Stomach (tissue), 19 donors: ENCODE measurements at places on chromosomes 2 and 18. TPM values are rescaled to one million over a fixed set of nuclear protein-coding genes. Genes with fewer than 3 reads are reported as not detected.
A peak's percentile ranks its signal among the peaks of the same experiment; 100 is the strongest.

DNA sequence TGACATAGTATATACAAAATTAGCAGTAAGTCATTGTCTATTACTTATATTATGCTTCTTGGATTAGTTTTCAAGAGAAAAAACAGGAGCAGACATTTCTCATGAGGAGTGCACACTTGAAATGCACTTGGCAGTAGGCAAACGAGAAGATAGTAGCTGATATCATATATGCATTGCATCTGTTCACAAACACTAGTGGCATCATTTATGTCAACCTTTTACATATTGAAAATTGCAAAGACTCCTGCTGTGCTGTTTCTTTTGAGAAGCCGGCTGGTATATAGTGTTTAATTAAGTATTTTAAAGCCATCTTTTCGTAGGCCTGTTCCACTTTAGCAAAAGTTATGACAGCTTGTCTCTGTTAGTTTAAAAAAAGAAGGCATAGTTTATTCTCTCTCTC, 58.4 kb upstream of the SLC8A1 start:
- no peak for DNase-seq

- no peak for DNase-seq
These were observed 266.1 kb upstream of the HDAC4 start for GRCh38 chr2:239666855-239667376.

DNA sequence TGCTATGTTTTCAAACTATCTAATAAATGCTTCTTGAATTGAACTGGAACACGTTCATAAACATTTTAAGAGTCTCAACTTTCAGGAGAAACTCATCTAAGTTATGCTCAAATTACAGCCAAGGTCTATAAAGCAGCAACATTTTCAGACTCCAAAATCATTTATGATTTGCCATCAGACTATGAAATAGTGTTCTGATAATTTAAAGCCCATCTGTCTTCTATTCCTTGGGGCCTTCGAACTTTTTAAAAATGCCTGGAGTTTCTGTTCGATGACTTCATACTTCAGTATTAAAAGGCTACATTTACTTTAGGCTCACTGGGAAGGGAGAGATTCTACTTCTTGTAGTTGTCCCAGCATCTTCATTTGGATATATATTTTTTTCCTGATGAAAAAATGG, 73.6 kb upstream of the NXPH2 start:
- peak; percentile 11 for DNase-seq

DNA sequence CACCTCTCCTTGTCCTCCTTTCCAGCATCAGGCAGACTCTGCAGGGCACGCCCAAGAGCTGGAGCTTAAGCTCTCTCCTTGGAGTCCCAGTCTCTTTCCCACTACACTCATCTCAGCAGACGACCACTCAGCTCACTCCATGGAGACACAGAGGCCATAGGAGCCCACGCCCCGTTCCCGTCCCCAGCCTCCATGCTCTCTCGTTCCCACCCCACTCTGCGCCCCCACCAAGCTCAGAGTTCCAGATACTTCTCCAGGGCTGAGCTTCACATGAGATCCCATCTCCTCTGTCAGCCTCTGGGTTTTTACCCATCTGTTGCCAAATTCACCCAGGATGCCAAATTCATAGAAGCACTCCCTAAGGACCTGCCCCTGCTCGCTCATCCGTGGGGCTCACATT, 87.3 kb downstream of the MALT1 start:
- DNase-seq = no peak

GRCh38 chr2:191030521-191031154, 16.7 kb upstream of the STAT1 start:
- DNase-seq = peak; percentile 76

GRCh38 chr2:100233061-100233460, 89.2 kb downstream of the LONRF2 start:
- no peak for DNase-seq

DNA sequence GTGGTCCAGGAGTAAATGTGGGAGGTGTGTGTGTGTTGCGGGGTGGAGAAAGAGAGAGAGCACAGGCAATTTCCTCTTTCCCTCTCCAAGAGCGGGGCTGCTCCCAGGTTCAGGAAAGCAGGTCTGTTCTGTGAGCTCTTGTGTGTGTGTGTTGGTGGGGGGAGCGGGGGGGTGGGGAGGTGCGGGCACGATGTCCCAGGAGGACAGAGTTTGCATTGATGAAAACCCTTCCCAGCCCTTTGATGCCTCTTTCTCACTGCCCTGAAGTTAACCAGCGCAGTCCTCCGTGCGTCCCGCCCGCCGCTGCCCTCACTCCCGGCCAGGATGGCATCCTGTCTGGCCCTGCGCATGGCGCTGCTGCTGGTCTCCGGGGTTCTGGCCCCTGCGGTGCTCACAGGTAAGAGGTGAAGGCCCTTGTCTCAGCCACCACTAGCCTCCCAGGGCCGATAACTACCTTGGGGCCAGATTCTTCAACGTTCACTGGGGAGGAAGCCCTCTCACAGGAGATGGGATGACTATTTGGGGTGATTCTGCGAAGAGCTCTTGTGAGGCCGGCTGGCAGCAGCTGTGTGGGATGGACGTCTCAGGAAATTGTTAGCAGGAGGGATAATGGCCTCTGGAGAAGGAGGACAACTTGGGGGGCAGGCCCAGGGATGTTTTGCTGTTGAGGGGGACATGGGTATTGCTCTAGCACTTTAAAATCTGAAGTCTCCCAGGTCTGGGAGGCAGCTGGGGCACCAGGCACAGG, at the start of gene SNORC:
SNORC (plus strand) TSS at position 247 of the 748 bp plus-strand sequence; CDS start at position 325, 78 bp downstream.
- peak; percentile 17 for DNase-seq

DNA sequence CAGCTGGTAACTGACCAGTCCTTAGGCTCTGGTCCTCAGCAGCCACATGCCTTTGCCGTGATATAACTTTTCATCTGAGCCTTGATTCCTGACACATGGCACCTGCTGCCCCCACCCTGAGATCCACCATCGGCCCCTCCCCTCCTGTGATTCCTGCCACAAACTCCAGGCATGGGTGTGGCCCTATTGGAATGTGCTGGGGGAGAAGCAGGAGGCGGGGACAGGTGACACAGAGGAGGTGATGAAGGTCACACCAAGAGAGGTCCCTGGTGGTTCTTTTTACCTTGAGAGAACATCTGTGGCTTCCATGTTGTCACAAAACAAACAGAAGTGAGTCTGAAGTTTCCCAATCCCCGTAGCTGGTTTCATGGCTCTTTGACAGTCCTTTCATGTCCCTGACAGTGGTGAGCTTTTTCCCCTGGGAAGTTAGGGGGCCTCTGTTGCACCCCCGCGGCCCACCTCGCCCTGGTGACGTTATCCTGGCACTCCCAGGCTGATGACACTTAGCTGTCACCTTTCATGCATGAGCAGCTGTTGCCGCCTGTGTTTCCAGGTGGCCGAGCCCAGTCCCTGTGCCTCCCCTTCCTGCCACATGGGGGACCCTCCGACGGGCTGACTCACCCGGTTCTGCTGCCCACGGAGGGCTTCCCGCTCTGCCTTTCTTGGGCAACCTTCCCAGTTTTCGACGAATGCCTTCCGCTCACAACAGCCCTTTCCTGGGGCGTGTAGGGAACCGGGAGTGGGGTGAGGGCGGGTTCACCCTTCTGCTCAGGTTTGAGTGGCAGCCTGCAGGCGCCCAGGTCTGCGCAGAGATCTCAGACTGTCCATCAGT, 66.3 kb upstream of the GLI2 start:
- peak; percentile 26 for DNase-seq

- peak; percentile 49 for DNase-seq
These were observed 515 bp upstream of the PLEKHB2 start for GRCh38 chr2:131104487-131105155.

DNA sequence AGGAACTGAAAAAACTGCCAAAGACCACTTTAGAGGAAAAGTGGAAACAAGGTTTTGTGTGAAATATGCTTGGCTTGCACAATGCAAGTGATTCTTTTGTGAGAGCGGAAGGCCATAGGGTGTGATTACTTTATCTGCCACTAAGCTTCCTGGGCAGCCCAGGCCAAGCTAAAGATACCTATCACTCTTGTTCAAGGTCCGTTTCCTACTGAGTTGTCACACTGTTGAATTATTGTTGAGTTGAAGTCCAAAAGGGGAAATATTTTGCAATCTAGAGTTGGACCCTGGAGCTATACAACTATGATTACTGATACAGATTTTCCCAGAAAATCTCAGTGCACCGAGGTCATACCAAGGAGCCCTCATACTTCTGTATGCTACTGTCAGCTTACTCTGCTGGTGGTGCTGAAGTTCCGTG, 72.7 kb upstream of the CTAGE1 start:
- DNase-seq = no peak

COL5A2 gene
- polyA plus RNA-seq = 13.9 TPM
